CD4-positive, alpha-beta memory T cell (primary cell): ENCODE measurements at places on chromosomes 2 and 18. TPM values are rescaled to one million over a fixed set of nuclear protein-coding genes. Genes with fewer than 3 reads are reported as not detected.

Gene GALNT3
- 2.7 TPM for total RNA-seq

Gene PPIL3
- total RNA-seq = 48.0 TPM

Gene CRYGC
- total RNA-seq = not detected

- H3K27ac ChIP-seq = no peak overlapping the region
- H3K4me3 ChIP-seq = no peak overlapping the region
- DNase-seq = no peak
- no peaks in the 10 kb centered on the region for H3K4me1 ChIP-seq
Measured at GRCh38 chr2:235105821-235106359, 154.1 kb downstream of the SH3BP4 start.

DNA sequence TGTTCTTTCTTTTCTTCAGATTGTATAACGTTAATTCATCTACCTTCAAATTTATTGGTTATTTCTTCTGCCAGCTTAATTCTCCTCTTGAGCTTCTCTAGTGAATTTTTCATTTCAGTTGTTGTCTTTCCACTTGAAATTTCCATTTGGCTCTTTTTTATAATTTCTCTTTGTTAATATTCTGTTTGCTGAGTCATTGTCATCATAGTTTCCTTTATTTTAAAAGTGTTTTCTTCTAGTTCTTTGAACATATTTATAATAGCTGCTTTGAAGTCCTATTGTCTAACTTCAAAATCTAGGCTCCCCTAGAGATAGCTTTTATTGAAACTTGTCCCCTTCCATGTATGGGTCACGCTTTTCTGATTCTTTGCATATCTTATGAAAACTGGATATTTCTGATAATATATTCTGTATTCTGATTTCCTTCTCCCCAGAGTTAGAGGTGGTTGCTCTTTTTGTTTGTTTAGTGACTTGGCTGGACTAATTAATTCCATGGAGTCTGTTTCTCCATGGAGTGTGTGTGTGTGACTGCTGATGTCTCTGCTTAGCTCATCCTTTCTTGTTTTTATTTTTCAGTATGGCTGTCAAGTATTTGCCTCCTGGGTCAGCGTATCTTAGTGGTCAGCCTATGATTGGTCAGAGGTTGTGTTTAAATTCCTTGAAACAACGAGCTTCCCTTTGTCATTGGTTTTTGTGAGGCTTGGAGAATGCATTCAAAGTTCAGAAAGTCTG lies 47.6 kb downstream of the DIS3L2 start:
- H3K4me3 ChIP-seq = no peak overlapping the region
- no peak overlapping the region for H3K27ac ChIP-seq
- H3K36me3 ChIP-seq = no peaks in the 10 kb centered on the region
- no peak for DNase-seq

DNA sequence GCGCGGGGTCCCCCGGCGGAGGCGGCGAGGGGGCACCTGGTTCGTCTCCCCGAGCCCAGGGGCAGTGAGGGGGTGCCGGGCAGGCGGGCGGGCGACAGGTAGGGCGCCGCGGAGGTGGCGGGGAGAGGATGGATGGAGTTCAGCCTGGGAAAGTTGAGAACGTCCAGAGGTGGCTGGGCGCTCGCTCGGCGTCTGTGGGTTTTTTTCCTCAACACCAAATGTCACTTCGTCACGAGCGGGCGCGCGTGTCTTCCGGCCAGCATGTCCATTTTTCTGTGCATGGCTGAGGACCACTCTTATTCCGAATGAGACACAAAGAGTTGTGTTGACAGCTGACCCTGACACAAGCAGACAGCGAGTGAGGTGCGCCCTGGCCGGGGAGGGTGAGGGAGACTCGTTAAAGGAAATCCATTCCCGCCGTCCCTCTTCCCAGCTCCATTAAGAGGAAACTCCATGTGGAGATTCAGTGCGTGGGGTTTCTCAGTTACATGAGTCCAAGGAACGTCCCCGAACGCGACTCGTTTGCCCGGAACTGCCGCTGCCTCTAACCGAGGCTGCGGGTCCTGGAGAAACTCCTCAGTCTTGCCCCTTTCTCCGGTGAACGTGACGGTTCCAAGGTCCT lies 859 bp downstream of the GREB1L start:
- no peaks in the 10 kb centered on the region for H3K36me3 ChIP-seq
- no peak overlapping the region for H3K4me3 ChIP-seq
- H3K27ac ChIP-seq = no peak overlapping the region
- peaks cover 8% of the 10 kb centered on the region for H3K4me1 ChIP-seq

DNA sequence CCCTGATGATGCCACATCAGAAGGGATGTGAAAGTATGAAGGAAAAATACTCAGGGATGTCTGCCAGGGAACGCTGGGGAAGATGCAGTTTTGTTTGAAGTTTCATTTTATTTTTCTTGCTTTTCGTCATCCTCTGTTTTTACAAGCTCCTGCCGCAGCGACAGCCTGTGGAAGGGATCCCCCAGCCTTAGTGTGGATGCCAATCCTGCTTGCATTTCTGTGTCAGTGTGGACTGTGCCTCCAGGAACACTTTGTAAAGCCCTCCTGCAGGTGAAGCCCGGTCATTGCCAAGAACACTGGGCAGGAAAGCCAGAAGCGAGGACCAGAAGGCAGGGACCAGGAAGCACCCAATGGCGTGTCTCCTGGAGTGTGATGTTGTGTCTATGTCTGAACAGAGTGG lies 234.3 kb downstream of the SEPTIN10 start:
- H3K4me3 ChIP-seq = no peak overlapping the region
- H3K27me3 ChIP-seq = no peaks in the 10 kb centered on the region
- no peaks in the 10 kb centered on the region for H3K36me3 ChIP-seq
- DNase-seq = no peak
